Tibial nerve (tissue), 4 donors: ENCODE measurements at places on chromosomes 13 and 19.
A peak's percentile ranks its signal among the peaks of the same experiment; 100 is the strongest.

GRCh38 chr19:55958356-55958755 lies 10.7 kb downstream of the NLRP8 start:
- no peak for DNase-seq

DNA sequence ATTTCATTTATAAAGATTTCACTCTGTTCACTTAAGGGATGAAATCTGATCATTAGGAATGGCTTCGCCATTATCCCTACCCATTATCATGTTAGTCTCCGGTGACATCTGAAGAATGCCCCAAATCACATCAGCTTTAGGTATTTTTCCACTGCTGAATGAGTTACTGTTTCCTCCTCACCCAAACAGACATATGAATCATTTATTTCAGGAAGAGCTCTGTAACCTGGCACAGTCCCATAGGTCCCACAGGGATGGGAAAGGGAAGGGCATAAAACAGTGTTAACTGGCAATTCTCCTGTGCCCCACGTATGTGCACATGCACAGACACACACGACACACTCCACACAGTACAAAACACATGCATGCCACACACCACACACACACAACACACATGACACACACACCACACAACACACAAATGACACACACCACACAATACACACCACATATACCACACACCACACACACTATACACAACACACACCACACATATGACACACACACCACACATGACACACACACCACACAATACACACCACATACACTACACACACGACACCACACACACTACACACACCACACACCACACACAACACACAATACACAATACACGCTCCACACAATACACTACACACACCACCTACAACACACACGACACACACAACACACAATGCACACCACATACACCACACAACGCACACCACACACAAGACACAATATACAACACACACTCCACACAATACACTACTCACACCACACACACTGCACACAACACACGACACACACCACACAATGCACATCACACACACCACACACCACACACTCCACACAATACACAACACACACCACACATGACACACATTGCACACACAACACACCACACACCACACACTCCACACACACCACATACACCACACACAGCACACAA lies 15.4 kb downstream of the TMEM255B start:
- DNase-seq, result no peak

- DNase-seq, result no peak
Observed at GRCh38 chr13:101955764-101956163, 446.1 kb downstream of the FGF14 start.

DNA sequence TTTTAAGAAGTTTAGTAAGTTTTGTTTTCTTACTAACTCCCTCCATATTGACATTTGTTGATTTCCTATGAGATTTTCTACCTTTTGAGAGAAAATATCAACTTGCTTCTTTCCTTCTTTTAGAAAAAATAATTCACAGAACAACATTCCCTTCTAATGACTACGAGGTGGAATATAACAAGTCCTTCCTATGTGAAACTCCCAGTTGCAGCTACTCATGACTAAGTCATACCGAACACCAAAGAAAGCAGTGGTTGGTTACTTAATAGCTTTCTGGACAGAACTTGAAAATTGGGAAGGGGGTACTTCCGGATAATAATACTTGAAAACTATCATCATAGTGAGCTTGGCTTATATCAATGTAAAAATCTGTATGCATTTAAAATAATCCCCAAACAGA lies 144.8 kb downstream of the DACH1 start:
- DNase-seq, result no peak

GRCh38 chr13:48410199-48410598 lies 2.7 kb downstream of the LPAR6 start:
- no peak for DNase-seq

DNA sequence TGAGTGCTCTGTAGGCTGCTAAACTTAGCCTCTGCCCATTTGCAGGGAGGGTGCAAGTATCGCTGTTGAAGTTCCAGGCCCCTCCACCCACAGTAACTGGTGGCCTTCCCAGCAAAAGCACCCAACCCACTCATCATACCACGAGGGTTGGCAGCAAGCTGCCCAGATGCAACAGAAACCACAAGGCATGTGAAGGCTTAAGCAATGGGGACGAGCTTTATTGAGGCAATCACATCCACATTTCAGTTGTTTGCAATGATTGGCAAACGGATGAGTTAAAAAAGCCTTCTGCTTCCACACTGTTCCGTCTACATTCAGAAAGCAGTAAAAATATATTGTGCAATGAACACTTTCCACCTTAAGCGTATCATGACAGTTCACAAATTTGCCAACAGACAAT lies 10.3 kb downstream of the GJB6 start:
- no peak for DNase-seq

DNA sequence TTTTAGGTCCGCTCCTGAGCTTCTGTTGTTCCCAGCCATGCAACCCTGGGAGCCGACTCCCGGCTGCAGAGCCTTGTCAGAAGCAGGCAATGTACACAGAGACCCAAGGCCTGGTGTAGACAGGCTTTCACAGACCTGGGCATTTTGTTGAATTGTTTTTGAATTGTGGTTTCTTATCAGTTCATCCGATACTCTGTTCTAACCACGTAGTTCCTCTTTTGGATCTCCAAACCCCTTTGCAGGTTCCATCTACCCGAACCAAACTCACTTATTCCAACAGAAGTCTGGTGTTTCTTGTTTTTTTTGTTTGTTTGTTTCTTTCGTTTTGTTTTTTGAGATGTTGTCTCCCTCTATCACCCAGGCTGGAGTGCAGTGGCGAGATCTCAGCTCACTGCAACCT lies 6.3 kb upstream of the NLRP2 start:
- no peak for DNase-seq

- DNase-seq, result no peak
Observed at GRCh38 chr13:49412749-49413148, 31.1 kb downstream of the CAB39L start.

- DNase-seq, result no peak
Observed at GRCh38 chr19:49869009-49869483, 1.7 kb upstream of the PNKP start.

GRCh38 chr13:21048901-21049698 lies 12.3 kb downstream of the LATS2 start:
- DNase-seq, result no peak

DNA sequence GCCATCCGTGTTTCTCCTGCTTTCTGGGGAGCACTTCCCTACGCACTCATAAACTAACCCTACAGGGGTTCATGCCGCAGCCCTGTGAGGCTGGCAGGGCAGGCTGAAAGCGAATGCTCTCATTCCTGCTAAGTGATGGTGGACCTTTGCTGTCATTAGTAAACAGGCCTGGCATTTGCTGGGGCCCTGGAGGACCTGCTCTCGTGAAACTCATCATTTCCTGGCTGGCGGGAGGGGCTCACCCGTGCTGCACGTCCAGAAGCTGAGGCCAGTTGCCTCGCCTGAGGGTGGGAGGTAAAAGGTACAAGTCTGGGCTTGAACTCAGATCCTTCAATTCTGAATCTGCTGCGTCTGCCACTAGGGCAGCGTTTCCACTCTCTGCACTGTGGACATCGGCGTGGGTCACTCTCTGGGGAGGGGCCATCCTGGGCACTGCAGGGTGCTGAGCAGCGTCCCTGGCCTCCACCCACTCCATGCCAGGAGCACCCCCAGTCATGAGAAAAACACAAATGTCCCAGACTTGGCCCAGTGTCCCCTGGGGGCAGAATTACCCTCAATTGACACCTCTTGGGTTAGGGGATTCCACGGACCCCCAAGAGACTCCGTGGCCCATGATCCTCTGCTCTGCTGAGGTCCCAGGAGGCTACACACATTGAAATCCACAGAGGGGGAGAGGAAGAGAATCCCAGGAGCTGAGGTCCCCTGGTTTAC lies 7.0 kb downstream of the MOB3A start:
- DNase-seq, result no peak

DNA sequence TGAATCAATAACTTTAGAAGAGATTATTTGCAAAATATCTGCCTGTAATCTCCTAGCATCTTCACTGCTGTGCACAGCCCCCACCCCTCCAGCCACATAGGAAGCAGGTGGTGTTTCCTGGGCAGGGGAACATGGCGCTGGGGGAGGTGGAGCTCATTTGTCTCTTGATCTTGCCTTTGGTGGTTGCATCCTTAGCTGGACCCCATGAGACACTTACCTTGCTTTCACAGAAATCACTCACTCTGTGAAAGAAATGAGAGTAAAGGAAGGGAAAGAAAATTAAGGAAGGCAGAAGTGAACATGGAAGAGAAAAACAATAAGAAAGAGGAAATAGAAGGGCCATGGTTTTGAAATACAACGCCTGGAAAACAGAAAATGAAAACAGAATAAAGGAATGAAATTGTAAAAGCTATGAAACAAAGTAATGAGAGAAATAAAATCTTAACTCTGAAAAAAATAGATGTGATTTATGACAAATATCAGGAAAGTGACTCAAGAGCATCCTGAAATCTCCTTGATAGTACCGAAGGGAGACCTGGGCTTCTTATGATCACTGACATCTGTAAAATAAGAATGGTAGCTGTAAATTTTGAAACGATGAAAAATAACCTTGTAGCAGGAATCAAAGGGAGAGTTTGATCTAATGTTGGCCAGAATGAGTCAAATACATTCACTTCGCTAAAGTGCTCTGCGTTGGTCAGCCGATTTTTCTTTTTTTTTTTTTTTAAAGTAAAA lies 17.2 kb upstream of the RNASEH2B start:
- DNase-seq, result no peak

DNA sequence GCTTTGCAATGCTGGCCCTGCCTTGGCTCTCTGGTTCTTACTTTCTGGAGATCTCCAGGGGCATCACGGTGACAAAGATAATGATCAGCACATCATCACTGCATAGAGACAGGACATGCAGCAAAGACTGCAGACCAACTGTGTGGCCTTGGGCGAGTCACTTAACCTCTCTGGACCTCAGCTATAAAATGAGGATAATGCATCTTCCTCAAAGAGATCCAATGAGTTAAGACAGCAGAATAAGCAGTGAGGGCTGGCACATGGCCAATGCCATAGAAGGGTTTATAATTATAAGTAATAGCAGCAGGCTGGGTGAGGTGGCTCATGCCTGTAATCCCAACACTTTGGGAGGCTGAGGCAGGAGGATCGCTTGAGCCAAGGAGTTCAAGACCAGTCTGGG lies 2.4 kb downstream of the MAG start:
- no peak for DNase-seq

DNA sequence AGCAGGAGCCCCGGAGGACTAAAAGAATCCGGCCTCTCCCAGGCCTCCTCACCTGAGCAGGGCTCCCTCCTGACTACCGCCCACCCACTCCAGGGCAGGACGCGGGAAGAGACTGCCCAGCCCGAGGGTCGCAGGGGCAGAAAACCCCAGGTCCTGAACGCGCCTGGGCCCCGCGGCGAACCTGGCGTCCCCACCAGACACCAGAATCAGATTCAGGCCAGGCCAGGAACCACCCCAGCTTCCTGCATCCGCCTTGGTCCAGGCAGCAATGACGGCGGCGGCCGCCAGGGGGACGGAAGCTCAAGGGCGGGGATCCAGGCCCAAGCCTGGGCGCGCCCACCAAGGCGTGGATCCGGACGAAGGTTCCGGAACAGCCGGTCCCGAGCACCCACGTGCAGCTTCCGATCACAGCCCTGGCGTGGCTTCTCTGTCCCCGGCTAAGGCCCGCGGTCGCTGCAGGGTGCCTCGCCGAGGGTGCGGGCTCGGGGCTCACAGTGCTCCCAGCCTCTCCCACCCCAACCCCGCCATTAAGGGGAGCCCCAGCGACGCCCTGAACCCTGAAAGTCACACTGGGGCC lies 3.6 kb downstream of the LGALS7 start:
- DNase-seq, result peak; percentile 76
